ENCODE measurements at places on chromosomes 11 and 22.

- DNase-seq: no peak
Measured at GRCh38 chr11:12066056-12066798, 44.2 kb upstream of the MICAL2 start.

DNA sequence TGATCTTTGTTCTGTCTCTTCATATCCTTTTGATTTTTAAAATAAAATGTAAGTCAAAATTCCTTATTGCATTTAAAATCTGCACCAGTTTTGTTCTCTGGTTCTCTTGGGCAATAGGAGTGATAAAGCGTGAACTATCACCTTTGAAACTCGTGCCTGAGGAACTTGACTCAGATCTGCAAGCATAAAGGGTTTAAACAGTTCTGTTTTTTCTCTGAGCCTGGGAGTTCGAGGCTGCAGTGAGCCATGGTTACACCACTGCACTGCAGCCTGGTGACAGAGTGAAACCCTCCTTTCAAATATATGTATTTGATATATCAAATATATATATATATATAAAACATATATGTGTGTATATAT, 38.9 kb upstream of the CLMP start:
- DNase-seq: no peak

- DNase-seq: peak; percentile 50
Measured at GRCh38 chr11:57224128-57224527, 12.9 kb downstream of the APLNR start.

- DNase-seq: no peak
Measured at GRCh38 chr11:105644839-105645573, 35.1 kb downstream of the GRIA4 start.

DNA sequence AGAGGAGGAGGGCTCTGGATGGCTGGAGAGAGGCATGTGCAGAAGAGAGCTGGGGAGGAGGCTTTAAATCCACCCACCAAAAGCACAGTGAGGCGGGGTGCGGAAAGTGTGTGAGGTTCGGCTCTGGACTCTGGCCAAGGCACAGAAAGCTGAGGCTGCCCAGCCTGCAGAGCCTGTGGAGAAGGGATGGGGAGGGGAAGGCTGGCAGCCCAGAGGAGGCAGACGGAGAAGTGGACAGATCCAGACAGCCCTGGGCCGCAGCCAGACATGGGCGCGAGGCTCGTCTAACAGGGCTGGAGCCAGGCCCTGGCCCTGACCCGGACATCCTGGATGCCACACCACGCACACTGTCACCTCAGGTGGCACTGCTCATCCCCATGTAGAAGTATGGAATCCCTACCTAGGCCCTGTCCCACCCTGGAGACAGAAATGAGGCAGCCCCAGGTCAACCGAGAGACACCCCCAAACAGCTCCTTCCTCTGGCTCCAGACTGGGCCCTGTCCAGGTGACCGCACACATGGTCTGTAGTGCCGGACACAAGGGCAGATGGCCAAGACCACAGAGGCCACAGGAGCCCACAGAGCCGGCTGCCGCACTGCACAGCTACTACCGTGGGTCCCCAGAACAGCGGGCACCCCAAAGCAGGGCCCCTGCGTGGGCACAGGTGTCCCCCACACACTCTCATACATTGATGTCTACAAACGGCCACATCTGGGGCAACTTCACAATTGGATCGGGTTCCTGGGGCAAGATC, 16.6 kb upstream of the MOB2 start:
- peak; percentile 93 for DNase-seq

- no peak for DNase-seq
Measured at GRCh38 chr11:72436661-72437060, 2.3 kb upstream of the CLPB start.

DNA sequence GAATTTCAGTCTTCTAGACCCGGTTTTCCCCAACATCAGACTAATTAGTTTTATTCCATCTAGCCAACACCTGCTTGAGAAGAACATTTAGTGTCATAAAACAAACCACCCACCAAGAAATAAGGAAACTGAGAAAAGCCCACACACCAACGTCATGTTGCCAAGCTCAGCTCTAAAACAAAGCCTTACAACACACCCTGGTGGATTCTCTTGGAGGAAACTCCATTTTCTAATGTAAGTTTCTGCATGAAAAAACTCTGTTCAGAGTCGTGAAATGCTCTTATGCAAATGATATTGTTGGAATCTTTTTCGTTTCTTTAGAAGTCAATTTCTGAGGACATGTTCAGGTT, 105.0 kb upstream of the RAG2 start:
- DNase-seq: no peak

- DNase-seq: no peak
Measured at GRCh38 chr22:37187552-37187890, 526 bp downstream of the C1QTNF6 start.

DNA sequence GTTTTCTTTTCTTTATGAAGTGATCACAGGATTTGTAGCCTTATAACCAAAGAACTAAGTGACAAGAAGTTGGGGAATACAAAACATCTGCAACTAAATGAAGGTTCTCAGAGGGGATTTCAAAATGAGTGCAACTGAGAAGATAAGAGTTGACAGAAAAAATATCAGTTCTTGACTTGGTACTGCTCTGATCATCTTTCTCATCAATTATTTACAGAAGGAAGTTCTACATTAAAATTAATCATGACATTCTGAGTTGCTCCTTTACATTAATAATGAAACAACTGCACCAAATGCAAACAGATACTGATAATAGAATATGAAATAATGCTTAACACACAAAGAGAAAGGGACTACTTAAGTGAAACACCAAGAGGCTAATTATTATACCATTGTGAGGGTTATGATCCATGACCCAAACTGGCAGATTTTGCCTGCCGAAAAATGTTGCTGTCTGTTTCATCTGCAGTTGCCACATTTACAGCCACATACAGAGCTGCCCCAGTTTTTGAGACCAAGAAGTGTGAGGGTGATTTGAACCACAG, 561.9 kb upstream of the ANO5 start:
- DNase-seq: no peak

DNA sequence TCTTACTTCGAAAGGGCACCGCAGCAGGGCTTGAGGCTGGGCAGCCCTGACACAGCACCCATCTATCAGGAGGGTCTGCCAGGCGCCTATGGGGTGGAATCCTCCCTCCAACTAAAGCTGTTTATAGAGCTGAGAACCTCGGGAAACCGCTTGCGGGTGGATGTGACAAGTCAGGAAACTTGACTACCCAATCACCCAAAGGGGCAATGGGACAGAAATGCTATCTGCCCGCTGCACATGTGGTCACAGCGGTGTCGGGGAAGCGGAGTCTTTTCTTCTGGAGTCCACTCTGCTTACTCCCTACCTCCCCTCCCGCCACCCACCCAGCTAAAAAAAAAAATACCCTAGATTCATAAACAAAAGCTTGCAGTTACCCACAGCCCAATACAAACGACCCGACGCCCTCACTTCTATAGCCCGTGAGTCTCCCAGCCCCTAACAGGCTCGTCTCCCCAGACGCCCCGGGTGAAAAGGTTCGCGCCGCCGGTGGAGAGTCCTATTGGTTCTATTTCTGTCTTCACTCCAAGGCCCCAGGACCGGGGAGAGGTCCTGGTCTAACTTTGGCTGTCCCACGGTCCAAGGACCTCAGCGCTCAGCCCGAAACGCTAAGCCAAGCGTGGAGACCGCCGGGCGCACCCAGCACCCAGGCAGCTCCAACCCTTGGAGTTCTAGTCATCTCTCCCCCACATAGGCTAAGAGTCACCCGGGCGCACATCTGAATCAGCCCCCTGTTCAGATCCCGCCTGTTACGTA, 1.4 kb downstream of the TRPC6 start:
- DNase-seq: no peak

DNA sequence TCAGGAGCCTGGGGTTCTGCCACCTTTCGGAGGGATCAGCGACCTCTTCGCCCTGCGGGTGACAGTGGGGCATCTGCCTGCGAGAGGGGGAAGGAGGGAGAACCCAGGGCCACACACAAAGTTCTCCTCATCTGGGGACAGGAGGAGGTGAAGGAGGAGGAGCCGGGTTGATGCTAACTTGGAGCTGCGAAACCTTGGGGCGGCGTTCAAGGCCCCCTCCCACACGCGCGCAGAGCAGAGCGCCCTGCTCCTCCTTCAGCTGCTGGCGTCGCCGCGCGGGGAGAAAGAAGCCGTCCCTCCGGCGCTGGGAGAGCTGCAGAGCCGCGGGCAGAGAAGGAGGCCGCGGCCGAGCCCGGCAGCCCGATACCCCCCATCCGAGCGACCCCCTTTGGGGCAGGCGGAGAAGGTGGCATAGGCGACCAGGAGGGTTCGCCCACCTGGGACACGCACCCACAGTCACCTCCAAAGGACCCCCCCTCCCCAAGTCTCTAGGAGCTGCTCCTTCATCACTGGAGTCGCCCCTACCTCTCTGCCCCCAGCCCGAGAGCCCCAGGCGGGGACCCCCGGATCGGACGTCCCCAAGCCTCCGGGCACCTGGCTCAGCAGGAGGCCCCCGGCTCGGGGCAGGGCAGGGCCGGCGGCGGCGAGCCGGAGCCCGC, at the start of gene RASD2:
RASD2 (plus strand) TSS at position 237 of the 659 bp plus-strand sequence. CDS start 5,979 bp downstream, outside the sequence.
- peak; percentile 64 for DNase-seq

DNA sequence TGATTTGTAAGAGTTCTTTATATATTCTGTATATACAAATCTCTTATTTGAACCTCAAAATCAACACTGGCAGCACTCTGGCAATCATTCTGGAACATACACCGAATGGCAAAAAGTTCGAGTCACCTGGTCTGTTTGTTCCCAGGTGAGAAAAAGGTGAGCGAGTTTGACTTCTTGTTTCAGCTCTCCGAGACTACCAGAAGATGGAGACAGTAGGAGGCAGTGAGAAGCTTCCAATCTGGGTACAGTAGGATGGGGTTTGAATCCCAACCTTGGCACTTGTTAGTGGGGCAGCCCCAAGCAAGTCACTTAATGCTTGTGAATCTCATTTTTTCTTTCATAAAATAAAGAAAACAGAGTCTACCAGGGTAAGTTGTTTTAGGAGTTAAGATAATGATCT, 76.4 kb downstream of the C2CD3 start:
- DNase-seq: no peak

- DNase-seq: no peak
Measured at GRCh38 chr11:8604078-8604723, 10.2 kb upstream of the STK33 start.

GRCh38 chr11:97786961-97787360, 1233.8 kb upstream of the CNTN5 start:
- no peak for DNase-seq

DNA sequence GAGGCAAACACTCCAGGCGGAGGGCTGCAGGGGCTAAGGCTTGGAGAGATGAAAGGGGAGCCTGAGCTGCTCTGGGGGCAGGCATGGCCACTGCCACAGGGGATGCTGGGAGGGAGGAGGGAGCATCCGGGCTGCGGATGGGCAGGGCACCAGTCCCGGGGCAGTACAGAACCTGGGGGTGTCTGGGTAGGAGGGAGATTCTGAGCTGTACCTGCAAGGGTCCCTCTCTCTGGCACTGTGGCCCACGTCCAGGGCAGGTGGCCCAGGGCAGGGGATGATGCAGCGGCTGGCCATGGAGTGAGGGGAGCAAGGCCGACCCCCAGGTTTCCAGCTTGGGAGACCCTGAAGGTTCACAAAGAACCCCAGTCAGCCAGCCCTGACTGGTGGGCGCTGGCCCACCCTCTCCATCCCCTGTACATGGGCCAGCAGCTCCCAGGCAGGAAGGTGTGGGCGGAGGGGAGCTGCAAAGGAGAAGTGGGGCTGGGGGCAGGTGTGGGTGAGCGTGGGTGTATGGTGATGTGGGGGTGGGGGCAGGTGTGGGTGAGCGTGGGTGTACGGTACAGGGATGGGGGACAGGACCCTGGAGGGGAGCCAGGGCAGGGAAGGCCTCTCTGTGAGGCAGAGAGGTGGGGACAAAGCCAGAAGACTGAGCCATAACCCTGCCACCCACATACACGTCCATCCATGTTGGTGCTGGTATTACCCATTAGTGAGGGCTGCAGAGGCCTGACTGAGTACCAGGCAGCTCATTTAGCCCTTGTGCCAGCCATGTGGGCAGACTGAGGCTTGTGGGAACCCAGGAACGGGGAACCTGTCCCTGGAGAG, 2.2 kb upstream of the TNFRSF13C start:
- no peak for DNase-seq

All from brain (organoid and tissue), 16 donors.